Gastroesophageal sphincter (tissue), 4 donors: ENCODE measurements at places on chromosomes 4 and X.

GRCh38 chrX:63680423-63680822 lies 104.6 kb downstream of the ARHGEF9 start:
- no peak for ATAC-seq

DNA sequence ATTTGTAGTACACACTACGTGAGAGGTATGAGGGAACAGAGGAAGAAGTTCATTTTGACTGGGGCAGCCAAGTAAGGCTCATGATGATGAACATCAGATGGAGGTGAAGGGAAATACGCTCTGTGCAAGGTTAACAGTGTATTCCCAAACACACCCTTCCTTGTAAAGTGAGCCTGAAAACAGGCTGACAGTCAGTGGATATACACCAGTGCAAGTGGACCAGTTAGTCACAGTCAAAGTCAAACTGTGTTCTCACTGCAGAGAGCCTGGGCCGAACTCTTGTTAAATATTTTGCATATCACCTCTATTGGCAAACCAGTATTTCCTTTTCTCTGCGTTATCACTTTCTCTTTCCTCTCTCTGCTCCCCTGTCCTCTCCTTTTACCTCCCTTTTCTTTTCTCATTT lies 23.4 kb upstream of the RHOH start:
- no peak for ATAC-seq

DNA sequence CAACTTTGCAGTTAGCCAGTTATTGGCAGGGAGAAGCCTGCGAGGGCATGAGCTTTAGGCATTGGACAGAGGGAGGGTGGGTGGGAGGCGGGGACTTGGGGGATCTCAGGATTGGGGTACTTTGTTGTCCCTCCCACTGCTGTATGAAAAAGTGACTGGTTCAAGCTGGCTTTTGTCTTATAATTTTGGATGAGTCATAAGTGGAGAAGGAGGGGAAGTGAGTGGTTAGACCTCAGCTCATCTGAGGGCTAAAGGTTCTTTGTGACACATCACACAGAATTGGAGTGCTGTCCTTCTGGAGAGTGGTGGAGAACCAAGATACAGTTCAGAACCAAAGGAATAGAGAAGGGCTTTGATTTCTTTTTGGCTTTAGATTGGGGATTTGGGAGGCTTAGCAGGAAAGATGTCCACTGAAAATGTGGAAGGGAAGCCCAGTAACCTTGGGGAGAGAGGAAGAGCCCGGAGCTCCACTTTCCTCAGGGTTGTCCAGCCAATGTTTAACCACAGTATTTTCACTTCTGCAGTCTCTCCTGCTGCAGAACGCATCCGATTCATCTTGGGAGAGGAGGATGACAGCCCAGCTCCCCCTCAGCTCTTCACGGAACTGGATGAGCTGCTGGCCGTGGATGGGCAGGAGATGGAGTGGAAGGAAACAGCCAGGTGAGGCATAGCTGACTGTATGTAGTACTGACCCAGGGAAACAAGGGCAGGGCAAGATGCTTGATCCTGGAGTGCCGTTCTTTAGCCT lies at the start of gene SLC4A4:
Gene SLC4A4 (plus strand): TSS at position 175 of the 748 bp plus-strand sequence.
- no peak for ATAC-seq

DNA sequence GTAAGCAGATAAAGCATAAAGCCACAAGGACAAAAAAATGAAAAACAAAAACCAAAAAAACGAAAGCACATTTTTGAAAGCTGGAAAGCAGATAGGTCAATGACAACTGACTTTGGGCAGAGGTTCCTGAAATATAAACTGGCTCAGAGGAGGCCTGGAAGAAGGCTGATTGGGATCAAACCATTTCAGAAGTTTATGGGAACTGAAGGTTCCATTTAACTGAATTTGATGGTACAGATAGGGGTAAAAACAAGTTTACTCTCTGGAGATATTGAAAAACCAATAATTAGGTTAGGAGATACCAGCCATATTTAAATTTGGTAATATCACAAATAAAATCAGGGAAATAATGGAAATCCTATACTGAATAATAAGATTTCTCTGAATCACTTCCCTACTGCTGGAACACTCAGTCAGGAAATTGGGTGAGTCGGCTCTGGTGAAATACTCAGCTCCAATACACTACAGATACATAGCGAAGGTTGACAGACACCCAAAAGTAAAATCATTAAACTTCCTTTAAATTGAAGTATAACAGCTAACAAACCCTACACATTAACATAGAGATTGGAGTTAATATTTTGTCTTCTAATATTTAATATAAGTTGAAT lies 1584.3 kb downstream of the STIM2 start:
- no peak for ATAC-seq

DNA sequence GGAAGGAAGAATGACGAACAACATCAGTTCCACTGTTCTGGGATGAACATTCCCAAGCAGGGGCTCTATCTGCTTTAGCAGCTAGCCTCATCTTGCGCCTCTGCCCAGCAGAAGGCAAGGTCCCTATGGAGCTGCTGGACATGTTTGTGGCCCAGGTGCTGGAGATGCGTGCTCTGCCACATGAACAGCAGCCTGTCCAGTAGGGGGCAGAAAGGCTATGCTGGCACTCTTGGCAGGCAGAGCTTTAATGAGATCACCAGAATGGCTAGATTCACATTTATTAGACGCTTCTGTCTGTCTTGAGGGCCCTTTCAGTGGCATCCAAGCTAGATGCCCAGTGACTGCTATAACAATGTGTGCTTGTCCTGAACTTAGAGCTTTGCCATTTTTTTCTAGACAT lies 1826.0 kb downstream of the STIM2 start:
- no peak for ATAC-seq

DNA sequence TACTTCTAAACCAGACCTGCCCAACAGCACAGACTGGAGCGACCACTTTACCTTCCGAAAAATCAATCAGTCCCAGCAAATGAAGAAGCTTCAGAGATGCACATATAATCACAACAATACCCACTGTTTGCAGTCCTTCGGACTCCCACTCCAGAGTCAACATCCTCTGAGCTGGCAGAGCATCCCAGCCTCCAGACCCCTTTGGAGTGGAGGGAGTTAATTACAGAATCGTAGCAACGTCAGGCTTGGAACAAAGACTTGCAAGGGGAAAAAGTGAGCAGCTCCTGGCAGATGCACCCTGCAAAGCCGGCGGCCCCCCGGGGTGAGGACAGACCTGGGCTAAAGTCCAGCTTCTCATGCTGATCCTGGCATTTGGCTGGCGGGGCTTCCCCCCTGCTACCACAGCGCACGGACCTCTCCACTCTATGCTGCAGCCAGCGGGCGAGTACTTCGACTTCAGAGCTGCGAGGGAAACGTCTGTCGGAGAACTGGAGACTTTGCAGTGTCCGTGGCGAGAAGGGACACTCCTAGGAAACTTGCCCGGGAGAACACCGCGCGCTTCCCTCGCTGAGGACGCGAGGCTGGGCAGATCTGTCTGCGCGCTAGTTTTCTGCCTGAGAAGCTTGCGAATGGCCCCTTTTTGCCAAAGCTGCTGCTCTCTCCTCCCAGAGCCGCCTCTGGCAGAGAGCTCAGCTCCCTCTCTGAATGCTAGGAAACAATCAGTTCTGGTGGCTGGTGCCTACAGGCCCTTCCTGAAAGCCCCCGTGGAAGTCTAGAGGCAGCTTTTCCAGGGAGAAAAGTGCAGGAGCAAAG lies 283.7 kb downstream of the PACRGL start:
- no peak for ATAC-seq

DNA sequence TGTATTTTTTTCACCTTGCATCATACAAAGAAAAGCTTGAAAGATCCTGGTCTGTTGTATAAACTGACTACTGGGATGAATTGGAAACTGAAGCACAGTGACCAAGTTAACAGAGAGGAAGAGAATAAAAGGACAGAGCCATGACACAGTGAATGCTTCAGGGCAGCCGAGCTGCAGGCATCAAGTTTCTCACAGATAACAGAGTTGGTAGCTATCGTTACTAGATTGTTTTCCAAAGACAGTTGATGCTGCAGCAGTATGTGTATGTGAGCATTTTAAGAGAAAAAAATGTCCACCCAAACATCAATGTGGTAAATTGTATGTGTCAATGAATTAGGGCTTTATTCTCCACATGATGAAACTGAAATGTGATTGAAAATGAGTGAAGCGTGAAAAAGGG lies 1032.7 kb downstream of the ADGRL3 start:
- ATAC-seq, result no peak

DNA sequence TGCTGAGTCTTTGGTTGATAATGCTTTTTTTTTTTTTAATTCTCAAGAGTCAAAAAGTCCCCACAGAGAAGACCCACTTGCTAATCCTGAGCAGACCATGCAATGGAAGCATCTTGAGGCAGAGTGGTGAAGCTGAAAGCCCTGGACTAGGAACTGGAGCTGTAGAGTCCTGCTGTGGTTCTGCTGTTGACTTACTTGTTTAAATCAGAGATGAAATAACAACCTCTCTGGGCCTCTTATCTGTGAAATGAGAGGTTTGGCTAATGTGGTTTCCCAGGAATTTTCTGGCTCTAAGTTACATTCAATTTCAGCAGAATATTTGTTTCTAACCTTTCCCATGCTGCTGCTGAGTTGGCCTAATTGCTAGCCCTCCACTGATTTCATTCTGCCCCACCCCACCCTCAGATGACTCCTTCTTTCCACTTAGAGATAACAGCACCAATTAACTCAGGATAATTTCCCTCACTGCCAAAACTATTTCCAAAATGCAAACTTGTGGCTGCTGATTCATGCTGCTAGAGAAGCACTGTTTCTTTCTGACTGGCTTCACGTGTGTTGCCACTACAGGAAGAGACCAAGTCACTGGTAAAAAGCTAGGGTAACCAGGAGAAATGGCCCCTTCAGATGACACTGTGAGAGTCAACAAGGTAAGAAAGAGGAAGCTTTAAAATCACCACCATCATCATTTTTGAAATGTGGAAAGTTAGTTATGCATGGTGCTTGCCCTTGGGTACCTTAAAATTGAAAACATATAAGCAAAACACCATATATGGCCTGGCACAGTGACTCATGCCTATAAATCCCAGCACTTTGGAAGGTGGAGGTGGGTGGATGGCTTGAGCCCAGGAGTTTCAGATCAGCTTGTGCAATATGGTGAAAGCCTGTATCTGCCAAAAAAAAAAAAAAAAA lies 326.4 kb downstream of the DCHS2 start:
- ATAC-seq, result peak; percentile 64

- ATAC-seq, result peak; percentile 65
Measured at GRCh38 chrX:13090339-13091110, 46.1 kb upstream of the FAM9C start.

- no peak for ATAC-seq
Measured at GRCh38 chr4:55016131-55016530, 109.3 kb downstream of the KDR start.

GRCh38 chr4:176850436-176850835 lies 57.7 kb upstream of the VEGFC start:
- ATAC-seq, result no peak

DNA sequence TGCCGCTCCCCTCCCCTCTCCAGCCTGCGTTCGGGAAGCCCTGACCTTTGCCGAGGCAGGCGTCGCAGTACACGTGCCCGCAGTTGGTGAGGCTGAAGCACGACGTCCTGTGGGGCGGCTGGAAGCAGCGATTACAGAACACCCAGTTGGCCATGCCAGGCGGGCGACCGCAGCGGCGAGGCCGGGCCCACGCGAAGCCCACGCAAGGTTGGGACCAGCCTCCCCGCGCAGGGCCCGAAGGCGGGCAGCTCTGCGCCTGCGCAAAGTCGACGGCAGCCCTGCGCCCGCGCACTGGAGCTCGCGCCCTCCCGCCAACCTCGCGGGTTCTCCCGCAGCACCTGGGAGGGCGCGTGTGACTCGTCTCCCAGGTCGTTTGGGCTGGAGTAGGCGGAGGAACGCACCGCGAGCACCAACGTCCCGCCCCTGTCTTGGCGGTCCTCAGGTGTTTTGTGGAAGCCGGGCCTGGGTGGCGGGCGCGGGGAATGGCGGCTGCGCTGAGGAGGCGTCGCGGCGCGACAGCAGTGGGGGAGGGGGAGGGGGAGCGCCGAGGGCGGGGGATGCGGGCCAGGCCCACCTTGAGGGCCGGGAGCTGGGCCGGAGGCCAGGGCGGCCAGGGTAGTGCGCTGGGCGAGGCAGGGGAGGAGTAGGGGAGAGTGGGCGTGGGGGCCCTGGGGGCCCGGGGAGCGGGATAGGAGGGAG lies at the start of gene RNF212:
Gene RNF212 (minus strand): TSS at position 254 of the 699 bp plus-strand sequence. CDS start 100 bp downstream, at position 154.
- peak; percentile 60 for ATAC-seq
